ENCODE measurements at places on chromosomes 2 and 18.

DNA sequence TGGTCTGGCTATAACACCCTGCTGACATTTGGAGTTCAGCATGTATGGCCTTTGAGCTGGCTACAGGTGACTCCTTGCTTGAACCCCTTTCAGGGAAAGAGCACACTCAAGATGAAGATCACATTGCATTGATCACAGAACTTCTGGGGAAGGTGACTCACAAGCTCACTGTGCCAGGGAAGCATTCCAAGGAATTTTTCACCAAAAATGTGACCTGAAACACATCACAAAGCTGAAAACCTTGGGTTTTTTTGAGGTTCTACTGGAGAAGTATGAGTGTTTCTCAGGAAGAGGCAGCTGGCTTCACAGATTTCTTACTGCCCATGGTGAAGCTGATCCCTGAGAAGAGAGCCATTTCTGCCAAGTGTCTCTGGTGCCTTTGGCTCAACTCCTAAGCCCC is 879.0 kb downstream of the CBLN2 start:
- no peak for DNase-seq

DNA sequence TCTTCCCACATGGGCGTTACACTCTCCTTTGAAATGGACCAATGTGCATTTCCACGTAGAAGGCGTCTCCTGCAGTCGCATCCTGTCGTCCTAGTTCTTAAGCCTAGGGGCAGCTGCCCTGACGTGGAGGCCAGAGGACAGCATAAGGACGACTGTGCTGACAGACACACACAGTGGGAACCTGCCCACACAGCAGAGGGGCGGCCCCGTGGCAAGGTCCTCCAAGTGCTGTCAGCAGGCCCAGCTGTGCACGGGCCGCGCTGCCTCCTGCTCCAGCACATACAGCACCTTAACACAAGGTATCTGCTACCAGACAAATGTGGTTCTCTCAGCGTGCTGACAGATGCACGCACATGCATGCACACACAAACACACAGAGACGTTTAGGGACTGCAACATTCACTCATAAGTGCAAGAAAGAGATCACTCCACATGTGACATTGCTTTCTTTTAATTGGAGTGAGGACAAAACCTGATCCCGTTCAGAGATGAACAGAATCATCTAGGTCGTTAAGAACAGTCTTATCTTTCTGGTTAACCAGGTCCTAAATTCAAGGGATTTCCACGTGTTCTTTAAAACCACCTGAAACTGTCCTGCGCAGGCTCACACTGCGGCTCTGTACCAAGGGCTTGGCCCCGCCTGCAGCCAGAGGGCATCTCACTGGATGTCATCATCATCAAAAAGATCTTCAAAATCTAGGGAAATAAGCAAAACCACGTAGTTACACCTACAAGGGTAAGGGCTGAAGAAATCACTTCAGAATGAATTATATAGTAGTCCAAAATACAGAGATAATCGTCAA is 5.5 kb downstream of the COPS9 start:
- no peak for DNase-seq

DNA sequence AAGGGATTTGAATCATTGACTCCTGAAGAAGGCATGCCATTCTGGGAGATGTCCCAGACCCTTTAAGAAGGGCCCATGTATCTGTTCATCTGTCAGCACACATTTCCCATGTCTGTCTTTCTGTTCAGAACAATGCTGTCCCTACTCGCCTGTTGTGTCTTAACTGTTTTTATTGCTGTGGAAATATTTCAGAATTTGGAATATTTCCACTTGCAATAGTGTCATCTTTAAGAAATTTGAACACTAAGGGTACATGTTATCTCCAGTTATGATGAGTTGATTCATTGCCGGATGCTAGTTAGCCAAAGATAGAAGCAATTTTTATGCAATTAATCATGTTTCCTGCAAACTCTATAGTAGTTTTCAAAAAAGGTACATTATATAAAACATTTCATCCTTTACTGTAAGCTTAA is 36.9 kb upstream of the NT5C1B start:
- no peak for DNase-seq

DNA sequence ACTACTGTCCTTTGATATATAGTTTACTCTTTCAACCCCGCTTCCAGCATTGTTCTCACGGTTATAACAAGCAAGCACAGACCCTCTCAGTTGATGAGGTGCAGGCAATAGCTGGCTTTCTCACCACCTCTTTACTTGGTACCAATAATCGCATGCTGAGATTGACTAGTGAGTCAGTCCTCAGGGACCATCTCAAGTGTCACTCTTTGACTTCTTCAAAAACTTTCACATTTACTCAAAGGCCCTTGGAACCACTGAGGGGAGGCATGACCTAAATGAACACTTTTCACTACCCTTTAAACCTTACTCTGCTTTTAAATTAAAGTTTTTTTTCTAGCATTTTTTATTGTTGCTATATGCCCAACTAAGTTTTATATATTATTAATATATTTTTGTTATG is 101.8 kb downstream of the DAW1 start:
- no peak for DNase-seq

- no peak for DNase-seq
Observed at GRCh38 chr2:215363039-215363438, 51.2 kb downstream of the ATIC start.

DNA sequence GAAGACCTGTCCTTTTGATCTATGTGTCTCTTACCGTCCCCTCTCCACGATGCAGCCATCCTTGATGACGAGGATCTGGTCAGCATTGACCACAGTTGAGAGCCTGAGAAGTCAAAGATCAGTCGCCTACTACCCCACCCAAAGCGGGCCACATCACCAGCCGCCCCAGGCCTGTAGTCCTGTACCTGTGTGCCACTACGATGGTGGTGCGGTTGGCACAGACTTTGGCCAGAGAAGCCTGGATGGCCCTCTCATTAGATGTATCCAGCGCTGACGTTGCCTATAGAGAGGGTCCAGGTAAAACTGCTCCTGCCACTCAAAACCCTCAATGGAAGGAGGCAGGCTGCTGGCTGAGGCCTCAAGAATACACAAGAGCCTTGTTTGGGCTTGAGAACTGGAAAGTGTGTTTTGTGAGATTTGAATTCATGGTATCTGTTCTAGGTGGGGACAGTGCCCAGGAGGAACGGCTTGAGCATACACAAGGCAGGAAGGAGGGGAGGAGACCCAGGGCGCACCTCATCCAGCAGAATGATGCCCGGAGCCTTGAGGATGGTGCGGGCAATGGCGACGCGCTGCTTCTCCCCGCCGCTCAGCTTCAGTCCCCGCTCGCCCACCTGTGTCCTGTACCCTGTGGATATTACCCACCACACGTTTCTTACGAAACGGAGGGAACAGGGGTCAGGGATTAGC is 3.8 kb downstream of the ZFAND2B start:
- no peak for DNase-seq

GRCh38 chr2:31401580-31401979 is 13.0 kb downstream of the XDH start:
- no peak for DNase-seq

DNA sequence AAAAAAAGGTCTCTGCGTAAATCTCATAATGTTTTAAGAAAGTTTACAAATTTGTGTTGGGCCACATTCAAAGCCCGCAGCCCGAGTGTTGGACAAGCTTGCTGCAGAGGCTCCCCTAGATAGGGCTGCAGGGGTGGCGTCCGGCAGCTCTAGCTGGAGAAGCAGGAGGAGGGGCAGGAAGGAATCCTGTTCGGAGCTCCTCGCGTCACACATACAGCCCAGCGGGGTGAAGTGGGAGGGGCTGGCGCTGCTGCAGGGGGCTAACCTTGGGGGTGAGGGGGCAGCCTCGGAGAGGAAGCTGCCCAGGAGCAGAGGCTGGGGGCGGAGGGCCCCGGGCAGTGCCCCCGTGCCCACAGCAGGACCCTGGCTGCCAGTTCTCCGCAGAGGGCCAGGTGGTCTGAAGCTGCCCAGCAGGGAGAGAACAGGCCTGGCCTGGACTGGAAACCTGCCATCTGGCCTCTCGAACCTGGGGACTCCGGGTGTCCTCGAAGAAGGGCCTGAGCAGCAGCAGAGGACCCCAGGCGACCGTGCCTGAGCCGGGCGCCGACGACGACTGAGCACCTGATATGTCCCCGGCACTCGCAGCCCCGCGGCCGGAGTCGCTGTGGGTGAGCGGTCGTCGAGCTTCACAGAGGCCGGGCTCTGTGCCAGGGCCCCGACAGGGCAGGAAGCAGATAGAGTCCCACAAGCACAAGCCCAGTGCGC is 2.6 kb upstream of the GPR35 start:
- DNase-seq: no peak

DNA sequence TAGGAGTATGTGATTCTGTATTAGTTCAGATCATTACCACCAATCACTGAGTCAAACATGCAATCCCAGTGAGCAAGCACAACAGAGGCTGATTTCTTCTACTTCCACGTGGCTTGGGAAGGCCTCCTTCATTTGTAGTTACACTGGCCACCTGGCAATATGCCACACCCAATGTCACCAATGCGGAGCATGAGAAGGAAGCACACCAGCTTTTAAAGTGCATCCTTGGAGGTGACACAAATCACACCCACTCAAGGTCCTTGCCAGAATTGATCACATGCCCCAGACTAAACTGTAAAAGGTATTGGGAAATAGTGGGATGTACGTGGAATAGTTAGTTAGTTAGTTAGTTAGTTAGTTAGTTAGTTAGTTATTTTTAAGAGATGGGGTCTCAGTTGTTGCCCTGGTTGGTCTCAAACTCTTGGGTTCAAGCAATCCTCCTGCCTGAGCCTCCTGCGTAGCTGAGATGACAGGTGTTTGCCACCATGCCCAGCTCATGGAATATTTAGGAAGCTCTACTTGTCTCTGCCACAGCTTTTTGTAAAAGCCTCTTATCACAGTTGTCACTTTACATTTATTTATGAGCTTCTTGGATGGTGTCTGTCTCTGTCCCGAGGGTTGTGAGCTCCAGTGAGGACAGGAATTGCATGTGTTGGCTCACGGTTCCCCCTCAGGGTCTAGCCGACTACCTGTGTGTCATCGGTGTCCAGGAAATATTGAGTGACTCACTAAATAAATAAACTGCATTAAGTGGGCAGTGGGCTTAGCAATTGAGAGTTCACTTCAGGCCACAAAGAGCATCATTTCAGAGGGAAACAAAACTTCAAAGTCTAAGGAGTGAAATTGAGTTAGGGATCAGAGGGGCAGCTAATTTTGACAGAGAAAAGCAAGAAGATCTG is 28.1 kb upstream of the CAB39 start:
- no peak for DNase-seq

GRCh38 chr2:44918095-44918775 is 23.3 kb upstream of the SIX3 start:
- no peak for DNase-seq

DNA sequence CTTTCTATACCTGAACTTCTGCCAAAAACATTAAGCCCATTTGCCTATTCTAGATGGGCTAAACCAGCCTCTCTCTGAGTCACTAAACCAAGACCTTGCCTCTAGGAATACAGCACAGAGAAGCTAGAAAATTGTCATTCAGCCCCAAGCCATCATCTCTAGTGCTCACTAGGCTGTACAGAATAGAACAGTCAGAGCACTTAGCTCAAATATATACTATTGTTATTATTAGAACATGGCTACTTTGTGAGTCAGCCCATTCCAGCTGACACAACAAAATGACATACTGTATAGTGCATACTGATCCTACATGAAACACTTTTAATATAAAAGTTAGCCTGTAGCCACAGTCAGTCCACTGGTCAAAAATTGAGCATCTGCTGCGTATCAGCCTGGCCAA is 418.8 kb downstream of the NRXN1 start:
- no peak for DNase-seq

- DNase-seq: no peak
Observed at GRCh38 chr2:192645811-192646598, 451.3 kb upstream of the TMEFF2 start.

DNA sequence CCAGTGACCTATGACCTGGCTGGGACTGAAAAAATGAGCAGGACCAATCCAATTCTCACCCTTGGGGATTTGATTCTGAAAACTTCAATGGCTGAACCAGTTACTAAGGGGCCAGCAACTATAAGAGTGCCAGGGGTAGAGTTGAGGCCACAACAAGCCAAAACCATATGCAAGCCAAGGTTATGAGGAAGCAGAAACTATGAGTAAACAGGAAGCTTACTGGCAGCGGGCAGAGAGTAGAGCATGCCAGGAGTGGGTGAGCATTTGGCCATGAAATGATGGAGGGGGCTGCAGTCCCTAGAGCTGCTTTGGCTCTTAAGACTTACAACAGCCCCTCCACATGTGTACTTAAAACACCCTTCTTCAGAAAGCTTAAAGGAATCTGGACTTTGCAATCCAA is 82.4 kb downstream of the RBMS1 start:
- DNase-seq: no peak

- peak; percentile 7 for DNase-seq
Observed at GRCh38 chr2:58762176-58762781, 521.2 kb upstream of the FANCL start.

- no peak for DNase-seq
Observed at GRCh38 chr2:215771241-215771640, 242.1 kb downstream of the MREG start.

DNA sequence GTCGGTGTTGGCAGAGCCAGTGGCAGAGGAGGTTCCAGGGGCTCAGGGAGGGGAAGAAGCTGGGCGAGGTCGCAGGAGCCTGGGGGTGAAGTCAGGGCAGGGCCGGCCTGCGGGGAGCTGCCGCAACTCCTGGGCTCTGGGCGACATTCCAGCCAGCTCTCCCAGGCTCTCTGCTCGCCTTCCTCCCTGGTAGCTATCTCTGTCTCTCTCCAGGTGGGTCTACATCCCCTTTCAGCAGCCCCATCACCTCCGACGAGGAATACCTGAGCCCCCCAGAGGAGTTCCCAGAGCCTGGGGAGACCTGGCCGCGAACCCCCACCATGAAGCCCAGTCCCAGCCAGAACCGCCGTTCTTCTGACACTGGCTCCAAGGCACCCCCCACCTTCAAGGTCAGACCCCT is 27.0 kb downstream of the SPEG start:
- no peak for DNase-seq

DNA sequence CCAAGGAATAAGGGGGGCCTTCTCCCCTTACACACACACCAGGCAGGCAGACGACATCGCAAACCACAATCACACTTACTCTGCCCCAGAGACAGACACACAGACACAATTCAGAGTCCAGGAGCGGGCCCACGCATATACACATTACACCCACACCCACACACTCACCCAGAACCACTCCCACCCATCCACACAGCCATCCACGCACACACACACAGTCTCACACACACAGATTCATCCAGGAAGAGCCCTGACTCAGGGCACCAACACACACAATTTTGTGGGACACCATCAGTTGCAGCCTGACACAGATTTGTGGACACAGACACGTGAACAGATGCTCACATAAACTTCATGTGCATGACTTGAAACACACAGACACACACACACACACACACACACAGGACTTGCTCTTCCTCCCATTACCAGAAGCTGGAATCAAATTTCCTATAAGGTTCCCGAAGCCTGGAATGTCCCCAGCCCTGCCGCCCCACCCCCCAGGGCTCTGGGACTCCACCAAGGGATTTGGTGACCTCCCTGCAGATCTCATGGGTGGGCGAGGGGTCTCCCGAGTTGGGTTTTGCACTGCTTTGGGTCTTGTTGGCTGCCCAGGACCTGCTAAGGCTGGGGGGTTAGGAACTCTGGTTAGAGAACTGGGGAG is 23.5 kb downstream of the TNS1 start:
- DNase-seq: no peak

- DNase-seq: no peak
Observed at GRCh38 chr2:219245899-219246230, 586 bp downstream of the STK16 start.

Data from HuH-7 (cell line).